Hair follicle dermal papilla cell (primary cell): ENCODE measurements at places on chromosomes 2 and 18. TPM values are rescaled to one million over a fixed set of nuclear protein-coding genes. Genes with fewer than 3 reads are reported as not detected.

Gene PLCD4
- 6.7 and 8.0 TPM in 2 replicates for total RNA-seq

Gene SLC11A1
- total RNA-seq, result under 0.01 and 0.16 TPM in 2 replicates

Gene ITGB1BP1
- 30.3 and 37.9 TPM in 2 replicates for total RNA-seq

Gene RNF144A
- 6.6 and 14.0 TPM in 2 replicates for total RNA-seq
